ENCODE measurements at places on chromosomes 6 and 20. TPM values are rescaled to one million over a fixed set of nuclear protein-coding genes. Genes with fewer than 3 reads are reported as not detected.

- no peak for DNase-seq
Measured at GRCh38 chr20:36085686-36086267, 68.8 kb upstream of the EPB41L1 start.

The RAB44 gene
- total RNA-seq: 0.37 TPM

DNA sequence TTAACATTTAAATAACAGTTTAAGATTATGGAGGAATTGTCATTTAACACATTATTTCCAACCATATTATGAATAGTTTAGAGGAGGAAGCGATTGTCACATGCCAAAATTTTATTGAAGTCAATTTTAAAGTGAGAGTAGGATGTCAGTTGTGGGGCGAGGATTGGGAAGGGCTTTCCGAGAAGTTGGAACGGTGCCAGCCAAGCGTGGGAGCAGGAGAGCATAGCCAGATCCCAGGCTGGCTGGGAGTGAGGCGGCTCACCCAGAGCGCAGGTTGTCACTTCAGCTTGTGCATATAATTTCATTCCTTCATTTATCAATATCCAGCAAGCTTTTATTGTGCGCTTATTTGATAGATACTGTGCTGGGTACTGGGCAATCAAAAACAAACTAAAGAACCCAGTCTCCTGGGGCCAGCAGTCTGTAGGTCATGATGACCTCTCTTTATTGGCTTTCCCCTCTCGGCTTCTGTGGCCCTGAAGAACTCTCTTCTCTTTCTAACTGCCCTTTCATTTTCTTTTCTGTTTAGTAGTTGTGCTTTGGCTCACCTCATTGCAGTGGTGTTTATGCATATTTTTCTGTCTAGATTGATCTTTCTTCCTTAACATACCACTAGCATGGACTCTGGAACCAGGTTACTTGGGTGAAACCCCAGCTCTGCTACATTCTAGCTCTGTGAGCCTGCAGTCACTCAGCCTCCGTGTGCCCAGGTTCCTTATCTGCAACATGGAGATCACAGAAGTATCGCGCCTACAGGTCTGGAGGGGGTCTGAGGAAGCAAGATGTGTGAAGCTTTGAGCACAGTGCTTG, 6.4 kb downstream of the CEP43 start:
- no peak for DNase-seq

- no peak for DNase-seq
Measured at GRCh38 chr6:40764726-40765125, 177.6 kb upstream of the LRFN2 start.

DNA sequence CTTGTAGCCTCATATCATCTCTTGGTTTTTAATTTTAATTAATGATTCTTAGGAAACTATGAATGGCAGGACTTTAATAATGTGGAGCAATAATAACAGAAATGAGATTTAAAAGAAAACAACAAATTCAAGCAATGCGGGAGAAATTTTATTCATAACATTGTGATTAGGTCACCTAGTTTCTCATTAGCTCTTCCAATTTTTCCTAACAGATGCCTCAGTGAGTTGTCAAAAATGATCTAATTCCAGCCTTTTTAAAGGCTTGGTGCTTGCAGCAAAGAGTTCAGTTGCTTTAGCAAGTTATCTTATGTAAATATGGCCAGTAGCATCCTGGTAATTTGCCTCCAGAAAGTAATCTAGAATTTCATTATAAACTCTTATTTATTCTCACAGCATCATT, 20.4 kb downstream of the PDE7B start:
- DNase-seq: no peak

The TDRD6 gene
- 0.38 TPM for total RNA-seq

The ATP6V1G2 gene
- 1.0 TPM for total RNA-seq

- no peak for DNase-seq
Measured at GRCh38 chr20:24781418-24781980, 167.6 kb upstream of the CST7 start.

DNA sequence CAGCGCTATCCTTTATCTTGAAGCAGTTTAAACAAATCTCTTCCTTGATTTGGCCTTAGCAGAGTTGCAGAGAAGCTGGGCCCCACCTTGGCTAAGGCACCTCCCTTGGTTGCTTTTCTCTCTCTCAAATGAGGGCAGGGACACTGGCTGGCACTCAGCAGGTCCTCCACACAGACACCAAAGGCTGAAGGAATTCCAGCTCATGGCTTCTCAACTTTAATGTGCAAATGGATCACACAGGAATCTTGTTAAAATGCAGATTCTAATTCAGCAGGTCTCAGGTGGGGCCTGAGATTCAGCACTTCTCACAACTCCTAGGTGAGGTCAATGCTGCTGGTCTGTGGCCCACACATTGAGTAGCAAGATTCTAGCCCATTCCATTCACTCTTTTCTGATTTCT, 25.7 kb downstream of the RIMS4 start:
- DNase-seq: no peak

The IRF4 gene
- 7.0 TPM for total RNA-seq

- no peak for DNase-seq
Measured at GRCh38 chr6:163409712-163410111, 4.8 kb upstream of the QKI start.

DNA sequence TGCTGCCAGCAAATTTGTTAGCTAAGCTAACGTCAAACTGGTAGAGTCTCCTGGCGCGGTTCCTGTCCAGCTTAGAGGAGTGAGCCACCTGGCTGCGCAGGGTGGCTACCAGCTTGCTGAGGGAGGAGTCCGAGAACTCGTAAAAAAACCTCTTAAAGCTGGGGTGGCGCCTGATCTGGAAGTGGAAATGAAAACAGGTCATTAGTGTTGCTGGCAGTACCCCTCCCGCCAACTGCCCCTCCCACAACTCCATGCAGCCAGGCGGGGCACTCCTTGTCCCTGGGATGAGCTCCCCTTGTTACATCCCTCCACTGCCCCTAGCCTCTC, 17.3 kb downstream of the BNIP5 start:
- no peak for DNase-seq

The CD40 gene
- 27.6 TPM for total RNA-seq

The SFTA2 gene
- 384 TPM for total RNA-seq

DNA sequence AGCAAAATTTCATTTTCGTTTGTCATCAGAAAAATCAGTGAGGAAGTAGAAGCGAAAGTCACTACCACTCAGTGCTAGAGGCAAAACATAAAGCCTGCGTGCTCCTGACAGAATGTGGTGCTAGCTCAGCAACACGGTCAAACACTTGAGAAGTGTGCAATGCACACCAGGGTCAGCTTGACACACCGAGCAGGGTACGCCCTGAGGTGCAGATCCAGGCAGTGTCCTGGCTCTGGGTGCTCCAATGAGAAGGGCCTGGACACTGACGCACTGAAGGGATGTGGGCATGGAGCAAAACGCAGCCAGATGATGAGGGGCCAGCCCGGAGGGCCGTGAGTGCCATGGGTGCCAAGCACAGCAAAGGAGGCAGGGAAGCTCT, 5.9 kb downstream of the RNASET2 start:
- no peak for DNase-seq

DNA sequence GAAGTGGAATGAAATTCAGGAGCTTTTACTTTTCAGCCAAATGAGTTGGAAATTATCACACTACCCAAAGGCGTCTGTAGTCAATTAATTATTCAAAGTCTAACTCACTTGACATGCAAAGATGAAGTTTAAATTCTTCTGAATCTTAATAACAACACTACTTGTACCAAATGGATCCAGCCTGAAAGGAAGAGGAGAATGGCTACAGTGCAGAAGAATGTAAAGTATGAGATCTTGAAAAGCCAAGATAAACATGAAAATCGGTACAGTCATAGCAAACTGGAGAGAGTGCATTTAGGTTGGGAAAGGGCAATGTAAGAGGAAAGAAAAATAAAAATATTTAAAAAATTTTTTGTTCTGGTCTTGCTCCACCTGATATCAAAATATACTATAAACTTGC, 195.5 kb downstream of the SIM1 start:
- DNase-seq: no peak

GRCh38 chr6:35678021-35678654, 10.6 kb downstream of the FKBP5 start:
- no peak for DNase-seq

- DNase-seq: peak; percentile 73
Measured at GRCh38 chr6:33313709-33314514, at the start of gene TAPBP. TSS of gene TAPBP (minus strand) at chr6:33314078. CDS start at chr6:33314041, 37 bp downstream.

GRCh38 chr20:40654876-40655275, 34.2 kb downstream of the MAFB start:
- DNase-seq: no peak

The KCNB1 gene
- 0.26 TPM for total RNA-seq

GRCh38 chr20:34557936-34558319, 590 bp upstream of the MAP1LC3A start:
- DNase-seq: no peak

GRCh38 chr20:47620808-47621805, 119.4 kb downstream of the NCOA3 start:
- peak; percentile 69 for DNase-seq

The PSORS1C1 gene
- 11.7 TPM for total RNA-seq

- no peak for DNase-seq
Measured at GRCh38 chr6:10414756-10415616, at the start of gene TFAP2A. TSS of gene TFAP2A (minus strand) at chr6:10415074. CDS start at chr6:10414991, 83 bp downstream.

DNA sequence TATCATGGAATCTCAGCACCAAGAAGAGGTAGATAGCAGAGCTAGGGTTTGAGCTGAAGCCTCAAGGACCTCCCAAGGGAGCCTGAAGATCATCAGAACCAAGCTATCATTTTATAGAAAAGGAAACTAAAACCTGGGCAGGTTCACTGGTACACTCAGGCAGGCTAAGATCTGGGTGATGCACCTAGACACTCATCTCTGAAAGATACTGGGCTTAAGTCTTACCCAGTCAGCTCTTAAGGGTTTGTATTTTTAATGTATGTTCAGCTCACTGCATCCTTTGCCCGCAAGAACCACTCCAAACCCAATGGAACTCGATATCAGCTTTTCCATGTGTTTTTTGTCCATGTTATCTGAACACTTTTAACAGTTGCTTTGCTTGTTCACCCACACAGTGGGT, 78.0 kb upstream of the SLC22A16 start:
- DNase-seq: no peak

All from left lung (tissue), 14 donors.